ENCODE measurements at places on chromosomes 2 and 18. TPM values are rescaled to one million over a fixed set of nuclear protein-coding genes. Genes with fewer than 3 reads are reported as not detected.

DNA sequence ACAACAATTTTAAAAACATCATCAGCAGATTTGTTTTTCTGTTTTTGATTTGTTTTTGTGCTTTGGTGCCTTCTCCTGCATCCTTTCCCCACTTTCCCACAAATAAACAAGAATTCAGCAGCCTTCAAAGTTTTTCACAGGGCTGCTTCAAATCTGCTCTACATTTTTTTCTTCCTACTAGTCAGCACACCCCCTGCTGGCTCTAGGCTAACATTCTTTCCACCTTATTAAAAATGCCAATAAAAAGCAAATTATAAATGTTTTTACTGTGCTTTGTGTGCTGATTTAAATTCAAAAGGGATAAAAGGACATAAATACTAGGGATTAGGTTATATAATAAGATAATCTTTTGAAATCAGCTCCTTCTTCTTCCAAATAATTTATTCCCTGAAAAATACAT, 6.2 kb upstream of the CNTNAP5 start:
- no peak for DNase-seq

- DNase-seq: no peak
Measured at GRCh38 chr2:234898534-234899053, 53.2 kb upstream of the SH3BP4 start.

- no peak for DNase-seq
Measured at GRCh38 chr2:113084249-113085000, 16.7 kb downstream of the IL1F10 start.

- DNase-seq: no peak
Measured at GRCh38 chr18:73774811-73775509, 372.7 kb downstream of the FBXO15 start.

DNA sequence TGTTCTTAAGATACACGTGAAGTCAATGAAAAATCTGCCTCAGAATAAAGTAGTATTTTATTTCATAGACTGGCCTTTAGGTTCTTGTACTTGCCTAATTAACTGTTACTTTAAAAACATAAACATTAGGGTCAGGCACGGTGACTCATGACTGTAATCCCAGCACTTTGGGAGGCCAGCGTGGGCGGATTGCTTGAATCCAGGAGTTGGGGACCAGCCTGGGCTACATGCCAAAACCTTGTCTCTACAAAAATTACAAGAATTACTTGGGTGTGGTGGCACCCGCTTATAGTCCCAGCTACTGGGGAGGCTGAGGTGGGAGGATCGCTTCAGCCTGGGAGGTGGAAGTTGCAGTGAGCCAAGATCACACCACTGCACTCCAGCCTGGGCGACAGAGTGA, 16.0 kb upstream of the SNORC start:
- DNase-seq: no peak

The MBP gene
- 19.2 TPM for total RNA-seq

GRCh38 chr2:233764761-233765160, 4.7 kb downstream of the UGT1A1 start:
- no peak for DNase-seq

The UPP2 gene
- total RNA-seq: not detected

The LHCGR gene
- 0.73 TPM for total RNA-seq

DNA sequence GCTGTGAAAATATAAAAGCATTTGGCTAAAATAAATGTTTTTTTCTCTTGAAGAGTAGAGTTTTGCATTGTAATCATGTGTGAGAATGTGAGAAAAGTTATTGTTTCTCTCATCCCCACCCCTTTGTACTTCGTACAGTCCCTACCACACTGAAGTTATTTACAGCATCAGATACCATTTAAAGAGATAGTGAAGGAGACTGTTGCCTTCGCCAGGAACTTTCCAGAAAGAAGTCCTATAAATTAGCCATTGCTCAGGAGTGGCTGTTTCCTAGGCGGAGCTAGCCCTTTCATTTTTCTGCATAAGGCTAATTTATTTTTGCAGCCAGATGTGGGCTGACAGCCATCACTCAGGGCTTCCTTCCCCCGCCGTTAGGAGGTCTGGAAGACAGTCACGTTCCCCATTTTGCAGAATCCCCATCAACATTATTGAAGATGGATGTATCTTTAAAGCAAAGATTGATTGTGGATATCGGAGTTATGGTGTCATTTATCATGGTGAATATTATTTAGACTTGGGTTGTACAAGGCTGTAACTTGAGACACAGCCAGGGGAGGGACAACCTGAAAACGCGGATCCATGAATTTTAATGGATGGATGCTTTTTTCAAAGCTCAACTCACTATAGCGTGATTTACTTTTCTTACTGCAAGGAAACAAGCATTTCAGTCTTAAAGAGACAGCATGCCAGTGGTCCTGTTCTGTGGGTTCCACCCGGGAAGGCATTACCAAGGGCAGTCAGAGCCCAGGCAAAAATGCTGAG, 17.1 kb downstream of the TSHZ1 start:
- DNase-seq: no peak
